ENCODE measurements at places on chromosomes 4 and X.

GRCh38 chrX:10367406-10367805 is 210.6 kb downstream of the CLCN4 start:
- DNase-seq, result no peak

DNA sequence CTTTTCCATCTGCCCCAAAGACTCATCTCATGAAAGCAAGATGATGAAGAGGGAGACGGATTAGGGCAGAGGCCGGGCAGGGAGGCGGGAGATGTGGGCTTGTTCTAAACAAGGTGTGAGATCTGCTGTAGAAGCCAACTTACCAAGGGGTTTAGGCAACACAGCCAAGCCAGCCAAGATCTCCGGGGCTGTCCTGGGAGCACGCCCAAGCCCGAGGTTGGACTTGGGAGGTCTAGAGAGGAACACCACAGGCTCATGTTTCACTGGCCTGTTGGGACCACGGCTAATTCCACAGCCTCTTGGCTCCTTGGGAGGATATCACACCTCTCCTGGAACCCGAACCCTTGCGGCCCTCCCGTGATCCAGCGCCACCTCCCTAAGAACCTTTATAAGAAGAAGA is 171.4 kb downstream of the CRLF2 start:
- DNase-seq, result no peak

- DNase-seq, result no peak
These were observed 45.8 kb upstream of the ARSJ start for GRCh38 chr4:114025176-114025777.

DNA sequence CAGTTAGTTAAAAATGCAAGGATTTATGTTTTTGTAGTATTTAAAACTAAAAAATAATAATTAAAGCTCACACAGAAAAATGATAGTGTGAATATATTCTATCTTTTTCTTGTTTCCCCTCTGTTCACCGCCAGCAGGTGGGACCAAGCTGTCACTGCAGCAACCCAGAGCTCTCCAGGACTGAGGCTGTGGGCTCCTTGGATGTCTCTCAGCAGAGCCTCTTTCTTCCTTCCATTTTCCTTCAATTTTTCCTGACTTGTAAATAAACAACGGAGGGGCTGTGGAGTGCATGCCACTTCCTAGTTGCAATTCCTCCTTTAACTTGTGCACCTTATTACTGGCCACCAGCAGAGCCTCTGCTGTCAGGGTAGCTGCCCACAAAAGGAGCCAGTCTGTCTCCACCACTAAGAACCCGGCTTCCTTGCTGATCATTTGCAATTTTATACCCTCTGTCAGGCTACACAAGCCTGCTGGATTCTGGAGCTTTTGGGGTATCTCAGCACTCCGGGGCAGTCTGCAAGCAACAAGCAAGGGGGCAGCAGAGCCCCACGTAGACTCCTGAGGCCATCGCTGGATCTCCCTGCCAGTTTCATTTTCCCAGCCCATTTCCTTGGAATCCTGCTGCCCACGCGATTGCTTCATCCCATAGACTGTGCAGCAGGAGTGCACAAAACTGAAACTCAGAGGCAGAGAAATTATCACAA is 1467.4 kb downstream of the C4orf33 start:
- no peak for DNase-seq

DNA sequence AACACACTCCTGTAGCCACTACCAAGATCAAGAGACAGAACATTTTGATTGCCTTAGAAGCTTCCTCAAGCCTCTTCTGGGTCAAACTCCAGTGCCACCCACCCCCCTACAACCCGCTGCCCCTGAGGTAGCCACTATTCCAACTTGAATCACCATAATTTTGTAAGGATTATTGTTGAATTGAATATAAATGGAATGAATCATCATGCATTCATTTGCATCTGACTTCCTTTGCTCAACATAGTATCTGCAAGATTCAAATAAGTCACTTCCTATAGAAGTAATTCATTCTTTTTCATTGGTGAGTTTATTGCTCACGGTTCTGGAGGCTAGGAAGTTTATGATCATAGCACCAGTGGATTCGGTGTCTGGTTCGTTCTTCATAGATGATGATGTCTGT is 364.2 kb downstream of the SLITRK2 start:
- no peak for DNase-seq

- DNase-seq, result no peak
These were observed 719.2 kb downstream of the FSTL5 start for GRCh38 chr4:161444626-161445025.

DNA sequence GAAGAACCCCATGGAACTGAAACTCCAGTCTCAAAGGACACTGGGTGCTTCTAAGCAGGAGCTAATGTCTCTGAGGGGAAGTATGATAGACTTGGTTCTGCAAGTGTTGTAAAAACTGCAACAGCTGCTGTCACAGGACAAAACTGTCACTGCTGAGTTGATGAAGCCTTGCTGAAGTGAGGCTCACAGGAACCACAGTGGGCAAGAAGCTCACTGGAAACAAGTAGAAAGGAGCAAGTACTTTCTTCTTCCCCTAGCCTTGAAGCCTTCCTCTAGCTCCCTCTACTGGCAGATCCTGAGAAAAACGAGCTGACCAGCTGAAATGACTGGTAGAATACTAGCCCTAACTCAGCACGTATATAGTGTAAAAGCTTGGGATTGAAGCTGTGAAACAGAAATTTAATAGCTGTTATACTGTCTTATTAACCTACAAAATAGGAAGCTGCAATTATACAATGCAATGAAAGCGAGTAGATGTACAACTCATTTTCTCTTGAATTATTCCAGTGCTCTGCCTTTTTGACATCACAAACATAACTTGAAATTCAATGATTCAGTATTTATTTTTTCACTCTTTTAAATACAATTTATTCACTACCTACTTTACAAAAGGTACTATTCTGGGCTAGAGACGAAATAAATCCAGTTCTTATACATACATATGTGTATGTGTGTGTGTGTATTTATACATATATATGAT is 91.4 kb downstream of the GABRB1 start:
- DNase-seq, result peak; percentile 72

DNA sequence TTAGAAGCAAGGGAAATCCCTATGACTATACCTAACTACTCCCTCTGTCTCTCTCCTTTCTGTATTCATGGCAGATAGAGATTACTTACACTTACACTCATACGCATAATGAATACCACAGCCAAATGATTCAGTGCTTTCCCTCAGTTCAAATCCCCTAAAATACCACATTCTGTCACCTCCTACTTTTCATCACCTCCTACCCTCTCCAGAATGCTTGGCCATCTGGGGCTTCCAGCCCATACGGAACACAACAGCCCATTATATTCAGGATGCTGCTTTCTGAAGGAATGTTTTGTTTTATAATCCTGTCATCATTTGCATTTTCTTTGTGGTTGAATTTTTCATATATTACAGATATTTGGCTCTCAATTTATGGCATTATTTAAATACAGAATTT is 361.6 kb downstream of the GRIA2 start:
- DNase-seq, result no peak

- DNase-seq, result no peak
These were observed 1004.7 kb upstream of the LCORL start for GRCh38 chr4:19026281-19026680.
